T-helper 2 cell treated with Interferon-gamma antibody and Interleukin-4, amounts not matched to agents 5 μg/mL and 100 μg/mL, for 36 hours (primary cell): ENCODE measurements at places on chromosomes 5 and 9.

- no peak for DNase-seq
Observed at GRCh38 chr9:125214186-125214585, 13.8 kb downstream of the RABEPK start.

DNA sequence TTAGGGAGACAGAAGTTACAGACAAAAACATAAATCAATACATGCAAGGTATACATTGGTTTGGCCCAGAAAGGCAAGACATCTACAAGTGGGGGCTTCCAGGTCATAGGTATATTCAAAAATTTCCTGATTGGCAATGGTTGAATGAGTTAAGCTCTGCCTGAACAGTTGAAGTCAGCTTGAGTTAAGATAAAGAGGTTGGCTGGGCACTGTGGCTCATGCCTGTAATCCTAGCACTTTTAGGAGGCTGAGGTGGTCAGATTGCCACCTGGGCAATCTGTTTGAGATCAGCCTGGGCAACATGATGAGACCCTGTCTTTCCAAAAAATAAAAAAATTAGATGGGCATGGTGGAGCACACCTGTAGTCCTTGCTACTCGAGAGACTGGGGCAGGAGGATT lies 16.3 kb downstream of the TMC1 start:
- DNase-seq = no peak

GRCh38 chr9:134551176-134551575 lies 90.4 kb upstream of the COL5A1 start:
- no peak for DNase-seq

DNA sequence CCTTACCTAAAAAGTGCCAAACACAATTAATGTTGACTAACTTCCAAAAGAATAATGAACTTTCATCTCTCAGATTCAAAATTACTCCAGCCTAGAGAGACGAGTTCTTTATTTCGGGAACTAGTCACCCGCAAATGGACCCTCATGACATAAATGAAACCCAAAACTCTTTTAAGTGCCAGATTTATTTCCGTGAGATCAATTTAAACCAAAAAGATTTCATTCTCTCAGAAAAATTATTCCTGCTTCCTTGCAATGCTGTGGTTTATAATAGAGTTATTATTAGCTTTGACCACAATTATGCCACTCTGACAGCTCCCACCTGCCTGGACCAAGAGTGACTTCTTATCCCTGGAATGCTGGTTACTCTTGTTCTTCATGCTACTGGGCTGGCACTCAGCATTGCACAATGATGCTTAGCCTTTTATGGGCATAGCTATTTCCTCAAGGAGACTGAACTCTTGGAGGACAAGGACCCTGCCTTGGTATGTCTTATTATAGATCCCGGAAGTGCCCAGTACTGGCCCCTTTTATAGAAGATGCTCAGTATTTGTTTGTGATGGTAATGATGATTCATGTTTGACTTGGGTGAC lies 183.5 kb downstream of the SNX18 start:
- DNase-seq = no peak

DNA sequence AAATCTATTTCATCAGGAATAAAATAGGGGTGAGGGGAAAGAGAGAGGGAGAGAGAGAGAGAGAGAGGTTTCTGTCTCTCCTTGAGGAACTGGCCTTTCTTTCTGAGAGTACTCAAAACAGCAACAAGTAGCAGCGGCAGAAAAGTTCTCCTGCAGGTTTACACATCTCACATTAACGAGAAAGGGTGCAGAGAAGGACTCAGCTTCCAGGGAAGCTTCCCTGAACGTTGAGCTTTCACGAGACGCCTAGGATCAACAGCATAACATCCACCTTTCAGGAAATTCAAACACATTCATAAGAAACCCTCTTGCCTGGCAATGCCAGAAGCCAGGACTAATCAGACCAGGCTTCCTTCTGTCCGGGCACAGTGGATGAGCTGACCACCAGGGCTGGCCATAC lies 162.9 kb downstream of the ZDHHC21 start:
- DNase-seq = no peak

DNA sequence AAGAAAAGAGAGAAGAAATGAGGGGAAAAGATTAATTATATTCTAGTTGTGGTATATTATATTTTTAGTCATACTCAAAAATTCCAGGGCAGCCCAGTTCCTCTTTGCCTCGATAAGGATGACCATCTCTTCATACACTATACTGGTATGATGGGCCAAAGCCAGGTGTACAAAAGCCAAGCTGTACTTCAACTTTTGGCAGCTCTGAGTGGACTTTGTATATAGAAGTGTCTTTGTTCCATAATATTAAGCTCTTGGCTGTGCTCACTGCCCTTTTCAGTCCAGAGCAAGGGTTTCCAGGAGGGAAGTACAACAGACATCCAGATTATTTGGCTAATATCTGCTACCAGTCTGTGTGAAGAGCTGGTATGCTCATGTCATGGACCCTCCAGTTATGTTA lies 934.3 kb upstream of the CDH10 start:
- no peak for DNase-seq

- DNase-seq = no peak
Observed at GRCh38 chr9:17600962-17601593, 22.2 kb downstream of the SH3GL2 start.

DNA sequence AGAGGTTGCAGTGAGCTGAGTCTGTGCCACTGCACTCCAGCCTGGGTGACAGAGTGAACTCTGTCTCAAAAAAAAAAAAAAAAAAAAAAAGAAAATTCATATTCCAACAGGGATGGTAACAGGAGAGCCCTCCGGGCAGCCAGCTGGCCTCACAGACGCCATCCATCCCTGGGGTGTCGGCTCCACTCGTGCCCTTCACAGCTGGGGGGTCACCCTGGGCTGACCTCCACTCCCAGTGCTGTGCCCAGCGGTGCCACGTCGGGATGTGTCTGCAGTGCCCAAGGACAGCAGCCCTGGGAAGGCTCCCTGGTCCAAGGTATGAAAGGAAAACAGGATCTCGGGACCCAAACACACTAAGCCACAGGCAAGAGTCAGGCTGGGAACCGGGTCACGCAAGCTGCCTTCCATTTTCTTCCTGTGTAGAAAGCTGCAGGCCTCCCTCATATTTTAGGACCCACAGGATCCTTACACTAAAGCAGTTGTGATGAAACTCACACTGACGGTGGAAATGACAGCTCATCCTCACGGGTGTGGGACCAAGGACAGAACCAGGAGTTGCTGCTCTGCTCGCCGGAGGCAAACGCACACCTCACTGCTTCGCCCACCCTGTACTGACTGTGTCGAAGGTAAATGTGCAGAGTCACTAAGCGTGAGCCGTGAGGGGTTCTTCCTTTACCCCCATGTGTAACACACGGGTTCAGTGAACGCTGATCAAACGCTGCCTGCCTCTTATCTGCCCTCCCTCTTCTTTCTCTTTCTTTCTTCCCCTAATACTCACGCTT lies 5.3 kb downstream of the SLC12A7 start:
- peak; percentile 29 for DNase-seq
